Activated T-helper 17 cell treated with anti-CD3 and anti-CD28 coated beads, Interleukin-2, amount 50 U/mL, for 72 hours (primary cell): ENCODE measurements at places on chromosomes 2 and 18. TPM values are rescaled to one million over a fixed set of nuclear protein-coding genes. Genes with fewer than 3 reads are reported as not detected.

DNA sequence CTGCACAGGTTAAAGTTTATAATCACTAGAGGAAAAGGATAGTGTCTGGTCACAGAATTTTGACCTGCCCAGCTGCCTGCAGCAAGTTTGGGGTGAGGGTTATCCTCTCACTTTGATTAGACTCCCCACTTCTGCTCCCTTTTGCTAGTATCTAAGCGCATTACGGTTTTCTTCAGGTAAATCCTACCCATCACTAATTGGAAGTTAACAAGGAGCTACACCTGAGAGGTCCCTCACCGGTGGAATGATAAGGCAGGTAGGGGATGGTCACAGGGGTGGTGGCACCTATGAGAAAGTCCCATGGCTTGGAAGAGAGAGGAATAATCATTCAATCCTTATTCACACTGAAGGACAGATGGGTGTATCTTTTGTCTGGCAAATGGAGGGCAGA is 7.6 kb downstream of the BCL2 start:
- H3K36me3 ChIP-seq: peaks cover 82% of the 10 kb centered on the region
- no peak for ATAC-seq
- peak overlapping the region; percentile 51 for H3K27ac ChIP-seq
- peak overlapping the region; percentile 92 for H3K4me3 ChIP-seq
- H3K4me1 ChIP-seq: peaks cover 65% of the 10 kb centered on the region

DNA sequence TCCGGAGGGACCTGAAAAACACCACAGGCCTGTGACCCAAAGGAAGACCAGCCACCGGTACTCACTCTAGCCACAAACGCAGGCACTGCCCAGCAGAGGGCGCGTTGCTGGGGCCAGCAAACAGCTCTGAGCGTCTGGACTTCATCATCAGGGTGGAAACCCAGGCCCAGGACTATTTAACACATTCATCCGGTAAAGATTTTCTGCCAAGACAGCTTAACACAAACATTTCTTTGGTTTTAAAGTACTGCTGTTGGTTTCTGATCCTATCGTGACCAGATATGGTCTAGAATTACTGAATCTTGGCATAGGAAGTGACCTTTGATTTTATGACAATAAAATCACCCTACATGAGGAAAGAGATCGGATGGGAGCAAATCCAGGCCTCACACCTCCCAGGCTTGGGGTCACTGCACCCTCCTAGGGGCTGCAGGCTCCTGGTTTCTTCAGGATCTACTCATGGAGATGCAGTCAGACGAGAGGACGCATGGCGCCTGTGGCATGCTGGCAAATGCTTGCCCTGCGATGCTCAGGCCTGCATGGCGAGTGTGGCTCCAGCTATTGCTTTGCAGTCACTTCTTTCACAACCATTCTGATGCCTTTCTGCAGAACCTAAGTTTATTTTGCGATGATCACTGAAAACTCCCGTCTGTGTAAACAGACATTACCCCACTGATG is 130.4 kb downstream of the COL4A4 start:
- no peak overlapping the region for H3K27ac ChIP-seq
- peak; percentile 51 for ATAC-seq
- H3K27me3 ChIP-seq: peaks cover 17% of the 10 kb centered on the region
- H3K36me3 ChIP-seq: no peaks in the 10 kb centered on the region
- H3K4me1 ChIP-seq: no peaks in the 10 kb centered on the region

DNA sequence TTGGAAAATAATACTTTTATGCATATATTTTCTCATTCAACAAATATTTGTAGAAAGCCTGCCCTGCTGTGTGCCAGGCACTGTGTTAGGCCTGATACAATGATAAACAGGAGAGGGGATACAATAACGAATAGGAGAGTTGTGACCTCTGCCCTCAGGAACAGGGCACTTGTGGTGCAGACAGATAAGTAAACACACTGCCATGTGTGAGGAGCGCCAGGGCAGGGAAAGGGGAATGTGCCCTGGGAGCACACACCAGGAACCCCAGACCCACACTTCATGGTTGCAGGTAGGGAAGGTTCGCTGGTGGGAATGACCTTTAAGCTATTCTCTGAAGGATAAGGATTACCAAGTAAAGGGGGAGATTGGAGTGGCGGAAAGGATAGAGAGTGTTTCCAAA is 42.2 kb upstream of the DSC1 start:
- no peaks in the 10 kb centered on the region for H3K27me3 ChIP-seq
- no peak overlapping the region for H3K27ac ChIP-seq
- no peaks in the 10 kb centered on the region for H3K36me3 ChIP-seq

- no peak overlapping the region for H3K4me3 ChIP-seq
- ATAC-seq: no peak
- no peak overlapping the region for H3K27ac ChIP-seq
- H3K36me3 ChIP-seq: no peaks in the 10 kb centered on the region
- H3K27me3 ChIP-seq: no peaks in the 10 kb centered on the region
Measured at GRCh38 chr2:80459028-80459427, 154.5 kb upstream of the LRRTM1 start.

DNA sequence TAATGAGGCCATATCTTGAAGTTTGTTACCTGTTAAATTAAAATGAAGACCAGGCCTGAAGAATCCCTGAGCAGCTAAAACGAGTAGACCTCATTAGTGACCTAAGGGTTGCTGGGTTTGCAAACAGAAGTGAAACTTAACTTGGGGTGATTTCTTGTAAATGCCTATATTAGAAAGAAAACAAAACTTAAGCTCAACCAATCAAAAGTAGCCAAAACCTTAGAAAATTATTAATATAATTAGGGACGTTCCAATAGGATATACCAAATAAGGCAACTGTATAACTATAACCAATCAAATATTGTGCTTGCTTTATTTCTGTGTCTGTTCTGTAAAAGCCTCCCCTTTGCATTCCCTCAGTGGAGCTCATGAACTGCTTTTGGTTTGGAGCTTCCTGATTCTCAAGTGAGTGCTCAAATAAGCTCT is 137.9 kb upstream of the VRK2 start:
- H3K4me3 ChIP-seq: no peak overlapping the region
- peak overlapping the region; percentile 55 for H3K27ac ChIP-seq
- H3K27me3 ChIP-seq: no peaks in the 10 kb centered on the region
- ATAC-seq: peak; percentile 26

- no peaks in the 10 kb centered on the region for H3K27me3 ChIP-seq
- peaks cover 55% of the 10 kb centered on the region for H3K36me3 ChIP-seq
- peak; percentile 69 for ATAC-seq
- peak overlapping the region; percentile 93 for H3K4me3 ChIP-seq
- peaks cover 64% of the 10 kb centered on the region for H3K4me1 ChIP-seq
- peak overlapping the region; percentile 98 for H3K27ac ChIP-seq
Measured at GRCh38 chr2:237432484-237433092, 18.6 kb upstream of the COL6A3 start.

GRCh38 chr2:176637486-176638166 is 368.4 kb downstream of the MTX2 start:
- peak; percentile 34 for ATAC-seq
- H3K4me1 ChIP-seq: no peaks in the 10 kb centered on the region
- H3K27ac ChIP-seq: no peak overlapping the region
- peak overlapping the region; percentile 61 for H3K4me3 ChIP-seq

DNA sequence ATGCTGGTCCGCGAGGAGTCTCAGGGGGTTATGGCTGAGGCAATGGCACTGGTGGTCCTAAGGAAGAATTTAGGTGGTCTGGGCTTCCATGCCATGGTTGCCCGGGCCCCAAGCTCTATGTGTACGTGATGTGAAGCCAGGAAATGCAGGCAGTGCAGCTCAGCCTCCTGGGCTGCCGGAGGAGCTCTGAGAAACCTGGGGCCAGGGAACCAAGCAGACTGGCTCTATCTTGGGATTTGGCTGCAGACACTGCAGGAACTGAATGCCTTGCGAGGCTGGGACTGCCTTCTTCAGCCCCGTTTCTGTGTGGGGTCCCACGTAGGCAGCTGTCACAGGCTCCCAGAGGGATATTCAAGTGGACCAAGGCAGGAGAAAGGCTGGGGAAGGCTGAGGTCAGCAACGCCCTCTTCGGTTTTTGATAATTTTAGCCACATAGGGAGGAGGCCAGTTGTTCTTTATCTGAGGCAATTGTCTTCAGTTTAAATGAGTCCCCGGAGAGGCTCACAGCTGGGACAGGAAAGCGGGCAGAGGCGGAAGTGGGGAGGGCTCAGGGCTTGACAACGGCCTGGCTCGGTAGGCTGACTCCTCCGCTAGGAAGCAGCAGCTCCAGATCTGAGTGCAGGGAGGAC is 77.7 kb downstream of the RHOB start:
- H3K4me3 ChIP-seq: no peak overlapping the region
- no peaks in the 10 kb centered on the region for H3K36me3 ChIP-seq
- H3K27ac ChIP-seq: no peak overlapping the region
- ATAC-seq: no peak
- no peaks in the 10 kb centered on the region for H3K4me1 ChIP-seq

DNA sequence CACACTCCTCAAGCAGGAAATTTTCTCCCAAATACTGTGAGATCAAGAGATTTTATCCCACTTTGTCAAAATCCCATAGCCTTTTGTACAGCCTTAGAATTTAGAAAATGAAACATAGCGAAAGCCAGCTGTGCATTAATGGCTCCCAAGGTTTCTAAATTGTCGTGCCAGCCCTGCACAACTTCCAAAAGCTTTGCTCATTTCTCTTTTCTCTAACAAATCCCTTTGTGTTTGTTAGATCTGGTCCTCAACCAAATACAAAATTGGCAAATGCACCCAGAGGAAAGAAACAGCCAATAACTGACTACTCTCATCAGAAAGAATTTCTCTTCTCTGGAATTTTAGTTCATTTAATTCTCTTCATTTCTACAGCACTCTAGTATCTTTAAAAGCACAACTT is 361.1 kb downstream of the INSIG2 start:
- no peak overlapping the region for H3K4me3 ChIP-seq
- no peaks in the 10 kb centered on the region for H3K36me3 ChIP-seq
- no peaks in the 10 kb centered on the region for H3K4me1 ChIP-seq
- no peak for ATAC-seq
- no peak overlapping the region for H3K27ac ChIP-seq

GRCh38 chr2:128777196-128778035 is 458.7 kb upstream of the HS6ST1 start:
- H3K27me3 ChIP-seq: no peaks in the 10 kb centered on the region
- no peaks in the 10 kb centered on the region for H3K4me1 ChIP-seq
- H3K4me3 ChIP-seq: no peak overlapping the region
- ATAC-seq: no peak

- H3K36me3 ChIP-seq: no peaks in the 10 kb centered on the region
- no peak for ATAC-seq
- H3K4me3 ChIP-seq: no peak overlapping the region
- H3K27me3 ChIP-seq: peaks cover 3% of the 10 kb centered on the region
- H3K27ac ChIP-seq: no peak overlapping the region
- no peaks in the 10 kb centered on the region for H3K4me1 ChIP-seq
Measured at GRCh38 chr2:70374616-70375015, 72.7 kb upstream of the FAM136A start.

DNA sequence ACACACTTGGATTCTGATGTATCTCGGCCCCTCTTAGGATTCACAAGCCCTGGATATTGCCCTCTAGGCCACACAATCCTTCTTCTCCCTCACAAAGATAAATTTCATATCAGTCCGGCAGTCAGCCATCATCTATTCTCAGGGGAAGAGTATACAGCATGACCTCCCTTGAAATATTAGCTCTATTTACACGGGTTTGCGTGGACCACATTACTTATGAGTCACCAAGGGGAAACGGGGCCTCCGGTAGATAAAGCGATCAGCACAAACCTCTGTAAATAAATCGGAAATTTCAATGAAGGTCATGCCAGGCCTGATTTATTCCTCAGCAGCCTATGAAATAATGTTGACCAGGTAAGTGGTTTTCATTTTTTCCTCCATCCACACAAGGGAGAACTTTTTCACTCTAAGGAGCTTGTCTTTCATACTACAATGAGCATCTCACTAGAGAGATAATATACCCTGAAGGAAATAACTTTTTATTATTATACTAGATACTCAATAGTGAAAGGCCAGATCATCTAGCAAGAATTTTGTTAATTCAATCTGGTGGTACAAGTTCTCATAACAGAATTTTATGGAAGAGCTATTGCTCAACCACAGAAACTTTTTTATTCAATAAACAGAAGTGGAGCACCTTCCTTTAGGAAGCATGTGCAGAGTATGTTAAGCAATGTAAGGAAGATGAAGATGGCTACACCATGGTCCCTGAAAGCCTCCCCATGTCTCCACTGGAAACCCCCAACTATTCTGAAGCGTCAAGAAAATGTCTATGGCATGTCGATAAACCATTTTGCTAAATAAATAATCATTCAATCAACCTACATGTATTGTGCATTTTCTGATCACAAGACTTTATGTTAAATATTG is 125.2 kb upstream of the PIK3C3 start:
- ATAC-seq: no peak
- H3K36me3 ChIP-seq: no peaks in the 10 kb centered on the region
- no peak overlapping the region for H3K27ac ChIP-seq
- peaks cover 3% of the 10 kb centered on the region for H3K27me3 ChIP-seq
- H3K4me1 ChIP-seq: no peaks in the 10 kb centered on the region

GRCh38 chr18:53952700-53953099 is 271.8 kb downstream of the MBD2 start:
- H3K27me3 ChIP-seq: peaks cover 7% of the 10 kb centered on the region
- H3K4me3 ChIP-seq: no peak overlapping the region
- ATAC-seq: no peak

DNA sequence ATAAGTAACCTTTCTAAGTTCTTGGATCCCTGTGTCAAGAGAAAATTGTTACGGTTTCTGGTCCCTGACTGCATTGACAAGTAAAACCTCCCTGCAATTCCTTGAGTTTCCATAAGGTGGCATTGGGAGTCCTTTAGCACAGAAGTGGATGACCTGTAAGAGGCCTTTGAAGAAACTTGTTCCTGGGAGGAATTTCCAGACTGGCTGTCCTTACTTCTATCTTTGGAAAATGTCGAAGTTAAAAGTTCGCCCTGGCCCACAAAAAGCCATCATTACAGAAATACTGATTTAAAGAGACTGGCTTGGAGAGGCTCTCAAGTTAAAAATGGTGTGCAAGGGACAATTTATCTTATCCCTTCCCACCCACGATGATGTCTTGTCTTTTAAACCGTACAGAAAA is 218.4 kb downstream of the CDH20 start:
- H3K27ac ChIP-seq: no peak overlapping the region
- peaks cover 7% of the 10 kb centered on the region for H3K27me3 ChIP-seq
- ATAC-seq: no peak
- H3K36me3 ChIP-seq: peaks cover 6% of the 10 kb centered on the region
- no peaks in the 10 kb centered on the region for H3K4me1 ChIP-seq

- peaks cover 95% of the 10 kb centered on the region for H3K36me3 ChIP-seq
- no peaks in the 10 kb centered on the region for H3K27me3 ChIP-seq
- H3K4me3 ChIP-seq: peak overlapping the region; percentile 75
- peaks cover 68% of the 10 kb centered on the region for H3K4me1 ChIP-seq
- H3K27ac ChIP-seq: peak overlapping the region; percentile 98
Measured at GRCh38 chr18:63161032-63161760, 158.4 kb downstream of the BCL2 start.

GRCh38 chr2:88053296-88053695 is 2.3 kb downstream of the KRCC1 start:
- peak overlapping the region; percentile 97 for H3K4me3 ChIP-seq
- peaks cover 63% of the 10 kb centered on the region for H3K36me3 ChIP-seq
- no peak for ATAC-seq
- H3K27me3 ChIP-seq: no peaks in the 10 kb centered on the region
- H3K27ac ChIP-seq: peak overlapping the region; percentile 99
- peaks cover 37% of the 10 kb centered on the region for H3K4me1 ChIP-seq

Gene GALNT3
- 10.8 TPM for total RNA-seq

Gene ALK
- not detected for total RNA-seq

Gene GPR75
- 3.2 TPM for total RNA-seq

Gene SKA1
- 42.9 TPM for total RNA-seq

Gene AQP12B
- not detected for total RNA-seq

Gene CCDC121
- total RNA-seq: 0.45 TPM

Gene OR6B2
- not detected for total RNA-seq

Gene APCDD1
- not detected for total RNA-seq

Gene ZNF519
- 18.4 TPM for total RNA-seq
